Colonic mucosa (tissue), 4 donors: ENCODE measurements at places on chromosomes 16 and 17. TPM values are rescaled to one million over a fixed set of nuclear protein-coding genes. Genes with fewer than 3 reads are reported as not detected.

The TPSG1 gene
- total RNA-seq = 32.6 TPM

DNA sequence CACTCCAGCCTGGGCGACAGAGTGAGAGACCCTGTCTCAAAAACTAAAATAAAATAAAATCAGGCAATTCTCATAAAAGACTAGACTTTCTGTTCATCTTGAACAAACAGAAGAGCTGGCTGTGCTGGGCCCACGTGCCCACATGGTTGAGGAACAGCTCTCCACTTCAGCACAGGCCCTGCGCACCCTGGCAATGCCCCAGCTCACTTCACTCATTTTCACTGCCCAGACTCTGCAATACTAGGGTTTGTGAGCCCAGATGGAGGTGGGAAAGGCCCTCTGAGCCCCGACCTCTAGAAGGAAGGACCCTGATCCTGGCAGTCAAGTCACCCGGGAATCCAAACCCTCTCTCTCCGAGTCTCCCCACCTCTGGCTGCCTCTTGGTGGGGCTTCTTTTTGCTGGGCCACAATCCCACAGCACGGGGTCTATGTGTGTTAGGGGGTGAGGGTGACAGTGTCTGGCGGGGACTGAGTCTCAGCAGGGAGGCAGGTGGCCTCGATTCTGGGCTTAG is 14.8 kb downstream of the MYLK3 start:
- no peak for DNase-seq
- no peaks in the 10 kb centered on the region for H3K27me3 ChIP-seq
- H3K36me3 ChIP-seq = no peaks in the 10 kb centered on the region
- no peak overlapping the region for H3K27ac ChIP-seq
- H3K4me3 ChIP-seq = no peak overlapping the region

- H3K4me3 ChIP-seq = peak within 1 kb of the TSS; percentile 17
- H3K27me3 ChIP-seq = peaks cover 23% of the 10 kb centered on the region
- H3K4me1 ChIP-seq = peaks cover 5% of the 10 kb centered on the region
- no peaks in the 10 kb centered on the region for H3K36me3 ChIP-seq
These were observed at the start of gene ADAM11 for GRCh38 chr17:44758414-44759085. ADAM11 (plus strand) TSS chr17:44758988; CDS start chr17:44759200, 212 bp downstream.

DNA sequence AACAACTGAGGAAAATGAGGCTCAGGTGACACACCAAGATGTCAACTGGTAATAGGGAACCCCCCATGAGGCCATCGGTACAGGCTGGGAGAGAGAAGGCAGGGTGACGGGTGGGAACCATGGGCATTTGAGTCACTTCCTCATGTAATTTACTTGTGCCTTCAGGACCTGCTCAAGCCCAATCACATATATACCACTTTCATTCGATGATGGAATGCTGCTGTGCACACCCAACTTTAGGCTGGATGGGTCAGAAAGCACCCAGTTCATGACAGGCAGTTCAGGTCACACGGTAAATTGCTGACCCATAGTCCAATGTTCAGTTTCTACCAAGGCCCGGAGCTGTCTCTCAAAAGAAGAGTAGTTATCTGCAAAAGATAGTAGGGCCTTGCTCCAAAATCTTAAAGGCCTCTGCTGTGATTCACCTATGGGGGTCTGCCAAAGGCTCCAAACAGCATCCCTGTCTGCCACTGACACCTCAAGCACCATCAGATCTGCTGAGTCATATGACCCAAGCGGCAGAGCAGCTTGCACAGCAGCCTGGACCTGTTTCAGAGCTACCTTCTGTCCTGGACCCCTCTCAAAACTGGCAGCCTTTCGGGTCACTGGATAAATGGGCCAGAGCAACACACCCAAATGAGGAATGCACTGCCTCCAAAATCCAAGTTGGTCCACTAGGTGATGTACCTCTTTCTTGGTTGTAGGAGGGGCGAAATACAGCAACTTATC is 24.7 kb downstream of the ZZEF1 start:
- H3K4me3 ChIP-seq = no peak overlapping the region
- no peak overlapping the region for H3K27ac ChIP-seq
- H3K27me3 ChIP-seq = no peaks in the 10 kb centered on the region

DNA sequence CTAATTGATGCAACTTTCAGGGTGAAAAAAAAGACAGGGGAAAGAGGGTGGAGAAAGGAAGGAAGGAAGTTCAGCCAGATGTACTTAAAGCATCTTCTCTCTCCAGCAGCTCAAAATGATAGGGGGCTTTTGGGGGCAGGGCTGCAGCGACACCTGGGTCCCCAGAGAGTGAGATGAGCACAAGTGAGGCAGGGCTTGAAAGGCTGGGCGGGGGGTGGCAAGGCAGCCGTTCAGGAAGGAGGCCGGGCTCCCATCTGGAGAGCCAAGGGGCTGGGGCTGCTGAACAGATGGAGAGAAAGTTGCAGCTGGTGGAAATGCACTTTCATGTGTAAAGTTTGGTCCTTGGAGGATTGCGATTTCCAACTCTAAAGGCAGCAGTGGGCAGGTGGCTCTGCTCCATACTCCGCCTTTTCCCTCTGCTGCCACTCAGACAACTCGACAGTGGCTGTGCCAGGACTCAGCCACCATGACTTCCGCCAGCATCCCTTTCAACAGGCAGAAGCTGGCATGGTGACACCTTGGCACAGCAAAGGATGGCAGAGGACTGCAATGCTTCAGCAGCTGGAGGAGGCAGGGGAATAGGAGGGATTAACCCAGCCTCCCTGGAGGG is 7.7 kb downstream of the SLC35B1 start:
- peaks cover 2% of the 10 kb centered on the region for H3K4me1 ChIP-seq
- H3K27ac ChIP-seq = no peak overlapping the region
- no peak overlapping the region for H3K4me3 ChIP-seq
- DNase-seq = no peak
- H3K27me3 ChIP-seq = no peaks in the 10 kb centered on the region

The CCDC154 gene
- total RNA-seq = 1.6 TPM
